ENCODE measurements at places on chromosomes 12 and 14.
A peak's percentile ranks its signal among the peaks of the same experiment; 100 is the strongest.

- H3K27me3 ChIP-seq: no peaks in the 10 kb centered on the region
- peak overlapping the region; percentile 60 for H3K27ac ChIP-seq
- H3K4me1 ChIP-seq: peaks cover 45% of the 10 kb centered on the region
- DNase-seq: no peak
- peaks cover 13% of the 10 kb centered on the region for H3K36me3 ChIP-seq
These were observed 1.7 kb downstream of the JDP2 start for GRCh38 chr14:75429562-75429961.

DNA sequence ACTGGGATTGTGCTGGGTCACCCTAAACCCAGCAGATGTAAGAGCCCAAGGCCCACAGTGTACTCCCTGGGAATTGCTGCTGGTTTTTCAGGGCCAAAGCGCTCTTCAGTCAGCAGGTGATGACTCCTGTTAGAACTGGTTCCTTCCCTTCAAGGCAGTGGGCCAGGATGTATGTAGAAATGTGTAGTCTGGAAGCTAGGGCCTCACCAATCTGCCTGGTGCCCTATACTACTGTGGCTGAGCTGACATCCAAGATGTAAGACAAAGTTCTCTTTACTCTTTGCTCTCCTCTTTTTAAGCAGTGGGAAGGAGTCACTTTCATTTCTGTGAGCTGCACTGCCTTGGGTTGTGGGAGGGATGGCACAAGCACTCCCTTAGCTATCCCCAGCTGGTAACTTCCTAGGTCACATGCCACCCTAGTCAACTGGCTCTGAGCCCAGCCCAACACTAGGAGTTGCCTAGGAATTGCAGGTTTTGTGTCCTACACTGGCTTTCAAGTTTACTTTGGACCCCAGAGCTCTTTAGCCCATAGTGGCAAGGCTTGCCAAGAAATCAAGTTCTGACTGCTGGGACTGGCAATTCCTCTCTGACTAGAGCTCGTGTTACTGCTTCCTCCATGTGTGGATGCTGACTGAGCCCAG is 249.2 kb downstream of the C12orf50 start:
- no peak for DNase-seq
- no peaks in the 10 kb centered on the region for H3K27me3 ChIP-seq
- no peak overlapping the region for H3K4me3 ChIP-seq
- peak overlapping the region; percentile 55 for H3K27ac ChIP-seq

GRCh38 chr14:57865066-57865402 is 858 bp downstream of the SLC35F4 start:
- H3K27ac ChIP-seq: no peak overlapping the region
- H3K4me3 ChIP-seq: no peak overlapping the region
- H3K36me3 ChIP-seq: no peaks in the 10 kb centered on the region

DNA sequence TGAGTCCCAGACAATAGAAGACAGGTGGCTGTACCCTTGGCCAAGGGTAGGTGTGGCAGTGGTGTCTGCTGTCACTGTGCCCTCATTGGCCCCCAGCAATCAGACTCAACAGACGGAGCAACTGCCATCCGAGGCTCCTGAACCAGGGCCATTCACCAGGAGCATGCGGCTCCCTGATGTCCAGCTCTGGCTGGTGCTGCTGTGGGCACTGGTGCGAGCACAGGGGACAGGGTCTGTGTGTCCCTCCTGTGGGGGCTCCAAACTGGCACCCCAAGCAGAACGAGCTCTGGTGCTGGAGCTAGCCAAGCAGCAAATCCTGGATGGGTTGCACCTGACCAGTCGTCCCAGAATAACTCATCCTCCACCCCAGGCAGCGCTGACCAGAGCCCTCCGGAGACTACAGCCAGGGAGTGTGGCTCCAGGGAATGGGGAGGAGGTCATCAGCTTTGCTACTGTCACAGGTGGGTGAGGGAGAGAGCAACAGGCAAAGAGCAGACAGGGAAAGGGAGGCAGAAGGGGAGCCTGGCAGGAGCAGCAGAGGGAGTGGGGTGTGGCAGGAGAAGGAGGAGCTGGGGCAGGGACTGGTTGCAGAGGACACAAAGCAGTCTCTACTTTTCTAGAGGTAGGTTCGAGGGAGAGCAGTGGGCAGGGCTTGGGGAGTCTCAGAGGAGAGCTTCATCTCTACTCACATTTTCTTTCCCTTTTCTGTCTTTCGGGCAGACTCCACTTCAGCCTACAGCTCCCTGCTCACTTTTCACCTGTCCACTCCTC is 452 bp downstream of the INHBE start:
- no peaks in the 10 kb centered on the region for H3K36me3 ChIP-seq
- peaks cover 79% of the 10 kb centered on the region for H3K4me1 ChIP-seq
- no peaks in the 10 kb centered on the region for H3K27me3 ChIP-seq
- peak overlapping the region; percentile 83 for H3K27ac ChIP-seq

GRCh38 chr12:1838994-1839365 is 18.6 kb downstream of the LRTM2 start:
- DNase-seq: peak; percentile 61
- H3K4me3 ChIP-seq: no peak overlapping the region
- H3K27me3 ChIP-seq: peaks cover 18% of the 10 kb centered on the region
- no peaks in the 10 kb centered on the region for H3K36me3 ChIP-seq
- peaks cover 21% of the 10 kb centered on the region for H3K4me1 ChIP-seq

DNA sequence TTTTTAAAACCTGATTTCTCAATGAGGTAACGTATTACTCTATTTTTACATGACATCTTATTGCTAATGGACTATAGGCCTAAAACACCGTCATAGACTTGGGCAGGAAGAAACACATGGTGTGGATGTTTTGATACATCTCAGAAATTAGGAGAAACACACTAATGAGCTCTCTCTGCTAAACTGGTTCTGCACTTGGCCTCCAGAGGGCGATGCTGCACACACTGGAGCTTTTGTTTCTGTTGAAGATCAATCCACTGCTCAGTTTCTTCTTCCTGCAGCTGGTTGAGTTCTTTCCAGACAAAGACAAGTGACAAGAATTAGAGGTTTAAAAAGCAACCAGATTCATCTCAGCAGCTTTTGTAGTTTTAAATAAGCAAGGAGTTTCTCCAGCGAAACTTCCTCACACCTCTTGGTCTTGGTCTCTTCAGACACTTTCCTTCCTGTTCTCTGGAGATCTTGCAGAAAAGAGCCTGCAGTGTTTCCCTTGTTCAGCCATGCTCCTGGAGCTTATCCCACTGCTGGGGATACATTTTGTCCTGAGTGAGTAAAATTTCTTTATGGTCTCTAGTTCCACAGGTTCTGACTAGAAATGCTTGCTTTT is 178.5 kb upstream of the OR4E1 start:
- H3K27me3 ChIP-seq: peaks cover 28% of the 10 kb centered on the region
- H3K27ac ChIP-seq: no peak overlapping the region
- no peaks in the 10 kb centered on the region for H3K36me3 ChIP-seq
- H3K4me1 ChIP-seq: no peaks in the 10 kb centered on the region

- H3K4me1 ChIP-seq: no peaks in the 10 kb centered on the region
- H3K4me3 ChIP-seq: no peak overlapping the region
- peaks cover 5% of the 10 kb centered on the region for H3K36me3 ChIP-seq
- DNase-seq: no peak
- no peak overlapping the region for H3K27ac ChIP-seq
These were observed 106.5 kb downstream of the EML1 start for GRCh38 chr14:99899578-99900178.

DNA sequence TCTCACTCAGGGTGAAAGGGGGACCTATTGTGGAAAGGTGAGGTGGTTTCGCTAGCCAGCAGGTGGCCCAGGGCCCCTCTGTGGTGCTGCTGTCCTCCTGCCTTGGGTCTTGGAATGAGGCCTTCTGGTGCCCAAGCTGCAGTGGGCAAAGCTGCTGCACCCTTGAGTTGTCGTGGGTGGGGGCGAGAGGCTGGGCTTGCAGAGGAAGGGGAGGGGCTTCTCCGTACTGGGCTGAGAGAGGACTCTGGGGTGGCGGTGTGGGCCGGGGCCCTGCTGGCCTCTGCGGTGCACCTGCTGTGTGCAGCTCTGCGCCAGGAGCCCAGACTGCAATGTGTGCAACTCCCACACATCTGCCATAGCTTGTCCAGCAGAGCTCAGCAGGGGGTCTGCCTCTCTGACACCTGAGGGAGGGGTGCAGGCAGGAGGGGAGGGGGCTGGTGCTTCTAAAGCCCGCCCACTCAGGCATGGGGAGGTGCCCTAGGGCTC is 145.8 kb downstream of the KIF26A start:
- no peak overlapping the region for H3K4me3 ChIP-seq
- H3K4me1 ChIP-seq: no peaks in the 10 kb centered on the region
- peaks cover 3% of the 10 kb centered on the region for H3K27me3 ChIP-seq
- no peaks in the 10 kb centered on the region for H3K36me3 ChIP-seq
- peak; percentile 87 for DNase-seq

- no peaks in the 10 kb centered on the region for H3K36me3 ChIP-seq
- no peaks in the 10 kb centered on the region for H3K4me1 ChIP-seq
- no peaks in the 10 kb centered on the region for H3K27me3 ChIP-seq
- DNase-seq: no peak
These were observed 633.6 kb downstream of the TMTC2 start for GRCh38 chr12:83320350-83320749.

DNA sequence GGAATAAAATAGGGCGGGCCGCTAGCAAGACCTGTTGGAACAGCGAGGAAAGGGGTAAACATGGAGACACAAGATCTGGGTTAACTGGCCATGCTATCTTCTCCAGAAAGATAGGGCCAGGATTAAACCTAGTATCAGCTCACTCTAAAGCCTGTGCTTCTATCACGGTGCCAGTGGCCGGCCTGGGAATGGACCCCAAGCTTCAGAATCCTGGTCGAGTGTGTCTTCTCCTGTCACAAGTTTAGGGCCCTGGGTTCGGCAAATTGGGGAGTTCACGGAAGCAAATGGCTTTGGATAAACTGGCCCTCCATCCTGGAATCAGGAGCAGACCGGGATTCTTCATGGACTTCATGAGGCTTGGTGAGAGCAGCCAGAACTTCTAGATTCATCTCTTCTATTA is 82.2 kb downstream of the LGMN start:
- peaks cover 16% of the 10 kb centered on the region for H3K36me3 ChIP-seq
- H3K27me3 ChIP-seq: no peaks in the 10 kb centered on the region
- no peak overlapping the region for H3K27ac ChIP-seq
- no peak overlapping the region for H3K4me3 ChIP-seq

- H3K4me3 ChIP-seq: no peak overlapping the region
- DNase-seq: no peak
- peak overlapping the region; percentile 19 for H3K27ac ChIP-seq
These were observed 67.7 kb upstream of the CD163 start for GRCh38 chr12:7571257-7571656.

GRCh38 chr12:97476255-97476654 is 13.7 kb downstream of the RMST start:
- peaks cover 3% of the 10 kb centered on the region for H3K27me3 ChIP-seq
- no peak for DNase-seq
- H3K4me3 ChIP-seq: no peak overlapping the region
- no peak overlapping the region for H3K27ac ChIP-seq

- H3K27me3 ChIP-seq: no peaks in the 10 kb centered on the region
- H3K4me1 ChIP-seq: peaks cover 34% of the 10 kb centered on the region
- no peak overlapping the region for H3K4me3 ChIP-seq
These were observed 145.6 kb upstream of the NCOR2 start for GRCh38 chr12:124713041-124713435.

- peaks cover 34% of the 10 kb centered on the region for H3K4me1 ChIP-seq
- H3K27ac ChIP-seq: peak overlapping the region; percentile 90
- no peaks in the 10 kb centered on the region for H3K27me3 ChIP-seq
- no peaks in the 10 kb centered on the region for H3K36me3 ChIP-seq
- no peak for DNase-seq
These were observed 9.5 kb upstream of the SAV1 start for GRCh38 chr14:50677527-50678063.

- peak overlapping the region; percentile 73 for H3K27ac ChIP-seq
- H3K4me1 ChIP-seq: peaks cover 43% of the 10 kb centered on the region
- peak; percentile 88 for DNase-seq
- no peaks in the 10 kb centered on the region for H3K36me3 ChIP-seq
- H3K4me3 ChIP-seq: peak overlapping the region; percentile 71
These were observed 22.2 kb upstream of the GPR132 start for GRCh38 chr14:105087308-105087962.

DNA sequence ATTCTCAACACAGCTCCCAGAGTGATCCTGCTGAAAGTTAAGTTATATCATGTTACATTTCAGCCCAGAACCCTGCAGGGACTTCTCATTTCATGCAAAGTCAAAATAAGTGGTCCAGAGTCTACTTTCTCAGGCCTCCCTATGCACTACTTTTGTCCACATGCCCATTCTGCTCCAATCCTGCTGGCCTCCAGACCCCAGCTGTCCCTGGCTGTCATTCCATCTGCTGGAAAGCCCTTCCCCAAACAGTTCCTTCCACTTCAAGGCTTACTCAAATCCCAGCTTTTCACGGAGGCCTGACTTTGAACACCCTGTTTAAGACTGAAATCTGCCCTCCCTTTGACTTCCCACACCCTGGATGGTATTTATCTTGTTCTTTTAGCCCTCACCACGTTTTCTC is 109.8 kb upstream of the DNM1L start:
- no peaks in the 10 kb centered on the region for H3K27me3 ChIP-seq
- H3K27ac ChIP-seq: no peak overlapping the region
- H3K4me1 ChIP-seq: peaks cover 23% of the 10 kb centered on the region
- H3K4me3 ChIP-seq: no peak overlapping the region

DNA sequence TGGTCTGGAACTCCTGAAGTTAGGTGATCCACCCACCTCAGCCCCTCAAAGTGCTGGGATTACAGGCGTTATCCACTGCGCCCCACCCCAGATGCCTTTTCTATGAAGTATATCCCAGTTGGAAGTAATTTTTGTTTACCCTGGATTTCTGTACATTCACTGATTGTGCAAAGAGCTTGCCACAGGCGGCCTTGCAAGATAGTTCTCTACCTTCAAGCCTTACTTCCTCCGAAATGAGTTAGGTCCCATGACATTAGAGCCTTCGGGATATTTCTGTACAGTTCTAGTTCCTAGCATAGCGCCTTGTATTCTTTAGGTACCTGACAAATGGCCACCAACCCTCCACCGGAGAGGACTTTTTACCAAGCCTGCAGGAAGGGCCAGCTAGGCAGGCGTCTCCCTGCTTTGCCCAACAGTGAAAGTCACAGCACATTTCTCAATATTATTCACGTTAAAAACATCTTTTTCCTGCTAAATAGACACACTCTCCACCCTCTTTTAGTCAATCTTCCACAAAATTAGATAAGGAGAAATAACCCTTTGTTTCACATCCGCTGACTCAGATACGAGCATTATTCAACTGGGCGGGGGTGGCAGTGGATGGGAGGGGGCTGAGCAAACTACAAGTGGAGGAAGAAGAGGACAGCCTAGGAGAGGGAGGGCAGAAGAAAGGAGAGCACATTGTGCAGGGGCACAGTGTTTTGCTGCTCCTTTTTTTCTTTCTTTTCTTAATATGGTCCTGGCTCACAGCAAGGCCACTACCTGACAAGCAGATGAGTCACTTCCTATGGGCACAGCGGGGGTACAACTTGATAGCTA is 40.0 kb upstream of the CAPRIN2 start:
- peak overlapping the region; percentile 83 for H3K27ac ChIP-seq
- no peaks in the 10 kb centered on the region for H3K27me3 ChIP-seq
- no peak for DNase-seq

- H3K4me3 ChIP-seq: peak overlapping the region; percentile 82
- peaks cover 33% of the 10 kb centered on the region for H3K4me1 ChIP-seq
- no peak for DNase-seq
- H3K27me3 ChIP-seq: no peaks in the 10 kb centered on the region
These were observed 718 bp downstream of the PACS2 start for GRCh38 chr14:105315211-105315721.

GRCh38 chr12:114680604-114681069 is 3.3 kb downstream of the TBX3 start:
- DNase-seq: no peak
- peaks cover 37% of the 10 kb centered on the region for H3K27me3 ChIP-seq
- H3K4me3 ChIP-seq: peak overlapping the region; percentile 96
- peak overlapping the region; percentile 59 for H3K27ac ChIP-seq
- H3K36me3 ChIP-seq: peaks cover 6% of the 10 kb centered on the region
- H3K4me1 ChIP-seq: peaks cover 39% of the 10 kb centered on the region
